ENCODE measurements at places on chromosomes 6 and 20.
A peak's percentile ranks its signal among the peaks of the same experiment; 100 is the strongest.

DNA sequence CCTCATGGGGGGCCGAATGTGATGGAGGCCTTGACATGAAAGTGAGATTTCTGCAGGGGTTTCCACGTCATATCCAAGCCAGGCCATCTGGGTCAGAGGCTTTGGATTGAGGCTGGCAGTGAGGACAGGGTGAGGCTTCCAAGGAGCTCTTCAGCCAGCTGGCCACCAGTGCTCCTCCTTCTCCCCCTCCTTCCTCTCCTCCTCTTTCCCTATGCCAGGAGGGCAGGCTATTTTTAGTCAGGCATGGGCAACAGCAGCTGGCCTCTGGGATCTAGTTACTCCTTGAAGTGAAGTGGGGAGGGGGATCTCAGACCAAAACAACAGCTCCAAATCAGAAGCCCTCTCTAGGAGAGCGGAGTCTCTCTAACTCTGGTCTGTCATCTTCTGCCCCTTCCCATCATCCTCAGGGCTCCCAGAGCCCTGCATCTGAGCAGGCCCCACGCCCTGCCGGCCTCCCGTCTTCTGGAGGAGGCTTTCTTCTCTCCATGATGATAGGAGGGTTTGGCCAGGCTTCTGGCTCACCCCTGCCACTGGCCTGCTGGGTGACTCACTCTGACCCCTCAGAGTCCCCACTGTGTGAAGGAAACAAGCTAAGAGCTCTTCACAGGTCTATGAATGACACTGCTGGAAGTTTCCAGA lies 612 bp downstream of the TNNC2 start:
- no peak for DNase-seq

DNA sequence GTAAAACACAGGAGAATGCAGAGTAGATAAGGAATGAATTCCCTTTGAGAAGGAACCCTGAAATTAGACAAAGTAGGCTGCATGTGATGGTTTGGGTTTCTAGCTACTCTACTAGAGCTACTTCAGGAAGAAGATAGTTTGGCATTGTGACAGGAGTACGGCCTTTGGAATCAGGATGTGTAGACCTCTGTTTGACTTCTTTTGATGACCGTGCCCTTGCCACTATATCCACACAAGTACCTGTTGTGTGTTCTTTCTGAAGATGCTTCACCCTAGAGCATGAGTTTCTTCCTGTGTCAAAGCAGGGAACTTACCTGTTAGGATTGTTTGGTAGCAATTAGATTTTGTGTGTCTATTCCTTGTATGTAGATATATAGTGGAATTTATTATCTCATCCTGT lies 41.7 kb downstream of the CD2AP start:
- DNase-seq: no peak

- no peak for DNase-seq
Observed at GRCh38 chr6:119974430-119975159, 625.0 kb upstream of the MAN1A1 start.

DNA sequence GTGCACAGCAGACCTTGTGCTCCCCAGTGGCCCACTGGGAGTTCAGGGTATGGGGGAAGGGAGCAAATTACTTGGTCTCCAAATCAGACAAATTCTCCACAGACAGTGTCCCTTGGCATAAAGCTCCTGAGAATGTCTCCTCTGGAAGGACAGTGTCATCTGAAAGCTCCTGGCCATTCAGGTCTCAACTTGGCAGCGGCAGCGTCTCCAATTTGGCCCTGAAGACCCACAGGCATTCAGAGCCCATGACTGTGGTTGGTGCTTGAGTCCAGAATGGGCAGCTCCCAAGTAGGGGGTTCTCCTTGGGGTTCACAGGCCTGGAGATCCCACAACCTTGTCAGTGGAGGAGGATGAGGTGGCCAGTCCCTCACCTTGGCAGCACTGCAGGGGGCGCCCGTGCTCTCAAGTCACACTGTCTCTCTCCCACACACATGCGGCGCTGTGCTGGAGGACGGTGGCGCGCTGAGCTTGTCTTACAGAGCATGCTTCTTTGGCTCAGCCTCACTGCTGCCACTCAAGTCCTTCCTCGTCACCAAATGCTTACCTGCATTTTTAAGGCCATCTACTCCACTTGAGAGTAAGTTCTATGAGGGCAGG lies 20.7 kb downstream of the DYNLRB1 start:
- DNase-seq: peak; percentile 67

- no peak for DNase-seq
Observed at GRCh38 chr6:33373960-33374910, 17.4 kb upstream of the KIFC1 start.

- DNase-seq: no peak
Observed at GRCh38 chr6:12594530-12594893, 122.1 kb upstream of the PHACTR1 start.

DNA sequence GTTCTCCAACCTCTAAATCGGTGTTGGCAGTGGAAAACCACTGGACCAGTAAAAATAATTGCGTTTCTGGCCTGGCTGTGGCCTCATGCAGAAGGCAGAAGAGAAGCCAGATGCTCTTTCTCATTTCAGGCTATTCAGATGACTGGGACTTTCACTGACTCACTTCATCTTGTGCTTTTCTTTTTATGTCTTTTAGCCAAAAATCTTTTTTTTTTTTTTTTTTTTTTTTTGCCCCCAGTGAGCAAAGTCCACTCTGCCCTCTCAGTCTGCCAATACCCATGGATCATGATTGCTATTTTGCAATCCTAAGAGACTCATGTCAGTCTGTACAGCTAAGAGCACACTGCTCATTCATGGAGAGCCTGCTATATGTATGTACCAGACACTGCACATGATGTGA lies 962.5 kb downstream of the KIF16B start:
- DNase-seq: no peak

DNA sequence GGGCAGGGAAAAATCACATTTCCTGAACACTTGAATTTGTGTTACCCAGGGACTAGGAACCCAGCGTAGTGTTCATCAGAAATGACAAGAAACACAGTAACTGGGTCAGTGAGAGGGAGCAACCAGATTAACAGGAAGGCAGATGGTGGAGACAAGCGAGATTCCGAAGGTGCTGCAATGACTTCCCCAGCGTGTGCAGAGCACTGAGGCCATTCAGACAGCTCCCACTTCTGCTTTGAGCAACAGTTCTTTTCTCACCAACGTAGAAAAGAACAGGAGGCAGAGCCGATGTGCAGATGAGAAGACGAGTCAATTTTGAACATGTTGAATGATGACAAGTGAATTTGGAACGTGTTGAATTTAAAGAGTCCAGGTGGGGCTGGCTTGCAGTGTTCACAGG lies 63.1 kb upstream of the IFNGR1 start:
- no peak for DNase-seq

- DNase-seq: no peak
Observed at GRCh38 chr20:44435630-44436335, 39.9 kb upstream of the TTPAL start.

DNA sequence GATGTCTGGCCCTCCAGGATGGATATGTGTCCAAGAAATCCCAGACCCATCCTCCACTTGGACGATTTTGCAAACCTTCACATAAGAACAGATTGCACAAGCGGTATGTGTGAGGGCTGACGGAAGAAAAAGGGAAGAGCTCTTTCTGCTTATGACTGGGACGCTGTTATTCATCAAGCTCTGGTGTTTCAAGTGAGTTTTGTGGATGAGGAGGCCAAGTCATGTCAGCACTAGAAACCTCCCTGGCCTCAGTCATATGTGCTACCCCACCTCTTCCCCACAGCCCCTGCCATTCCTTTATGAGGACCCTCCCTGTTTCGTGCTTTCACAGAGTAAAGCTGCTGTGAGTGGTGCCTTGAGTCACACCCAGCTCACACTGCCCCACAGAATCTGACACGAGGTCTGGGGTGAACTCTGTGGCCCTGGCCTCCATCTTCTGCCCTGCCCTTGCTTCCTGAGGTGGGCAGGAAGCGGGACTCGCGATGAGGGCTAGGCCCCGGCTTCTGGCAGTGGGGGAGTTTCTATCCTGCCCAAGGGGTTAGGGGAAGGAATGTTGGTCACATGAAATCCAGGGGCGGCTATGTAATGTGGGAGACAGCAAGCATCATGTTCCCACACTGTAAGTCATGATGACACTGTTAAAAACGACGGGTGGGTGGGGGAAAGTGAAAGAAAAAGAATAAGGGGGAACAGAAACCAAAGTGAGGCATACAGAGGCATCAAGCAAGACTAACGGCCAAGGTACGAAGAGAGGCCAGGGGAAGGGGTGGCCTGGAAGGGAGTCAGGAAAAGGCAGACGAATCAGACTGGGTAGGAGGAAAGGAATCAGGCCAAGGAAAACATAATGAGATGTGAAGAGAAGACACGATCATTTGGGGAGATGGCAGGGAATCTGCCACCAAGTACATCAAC lies 78.1 kb downstream of the PRDM1 start:
- DNase-seq: peak; percentile 73

DNA sequence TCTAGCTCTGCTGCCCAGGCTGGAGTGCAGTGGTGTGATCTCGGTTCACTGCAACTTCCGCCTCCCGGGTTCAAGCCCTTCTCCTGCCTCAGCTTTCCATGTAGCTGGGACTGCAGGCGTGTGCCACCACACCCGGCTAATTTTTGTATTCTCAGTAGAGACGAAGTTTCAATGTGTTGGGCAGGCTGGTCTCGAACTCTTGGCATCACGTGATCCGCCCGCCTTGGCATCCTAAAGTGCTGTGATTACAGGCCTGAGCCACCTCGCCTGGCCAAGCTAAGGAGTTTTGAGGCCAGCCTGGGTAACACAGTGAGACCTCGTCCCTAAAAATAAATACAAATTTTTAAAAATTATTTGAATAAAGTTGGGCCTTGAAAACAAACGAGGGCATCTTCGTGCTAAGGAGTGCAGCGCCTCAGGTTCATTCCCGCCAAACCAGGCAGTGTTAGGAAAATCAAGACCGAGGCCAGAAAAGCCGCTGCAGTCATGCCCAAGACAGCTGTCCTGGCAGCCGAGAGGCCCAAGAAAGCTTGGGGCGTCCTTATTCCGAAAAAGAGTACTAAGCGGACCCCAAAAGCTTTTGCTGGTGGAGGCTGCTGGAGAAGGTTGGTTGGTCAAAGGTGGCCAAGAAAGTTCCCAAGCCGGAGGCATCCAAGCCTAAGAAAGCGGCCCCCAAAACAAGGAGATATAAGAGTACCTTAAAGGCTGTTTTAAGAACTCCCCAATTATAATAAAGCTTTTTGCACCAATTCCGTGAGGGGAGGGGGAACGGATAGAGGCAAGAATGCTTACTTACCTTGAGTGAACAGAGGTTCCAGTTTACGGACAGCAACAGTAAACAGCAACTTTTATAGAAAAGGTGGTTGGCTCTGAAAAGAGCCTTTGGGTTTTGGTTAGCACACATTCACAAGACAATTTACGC lies 109.0 kb downstream of the HFE start:
- DNase-seq: peak; percentile 70

GRCh38 chr6:149063468-149063867 lies 254.0 kb upstream of the TAB2 start:
- no peak for DNase-seq

DNA sequence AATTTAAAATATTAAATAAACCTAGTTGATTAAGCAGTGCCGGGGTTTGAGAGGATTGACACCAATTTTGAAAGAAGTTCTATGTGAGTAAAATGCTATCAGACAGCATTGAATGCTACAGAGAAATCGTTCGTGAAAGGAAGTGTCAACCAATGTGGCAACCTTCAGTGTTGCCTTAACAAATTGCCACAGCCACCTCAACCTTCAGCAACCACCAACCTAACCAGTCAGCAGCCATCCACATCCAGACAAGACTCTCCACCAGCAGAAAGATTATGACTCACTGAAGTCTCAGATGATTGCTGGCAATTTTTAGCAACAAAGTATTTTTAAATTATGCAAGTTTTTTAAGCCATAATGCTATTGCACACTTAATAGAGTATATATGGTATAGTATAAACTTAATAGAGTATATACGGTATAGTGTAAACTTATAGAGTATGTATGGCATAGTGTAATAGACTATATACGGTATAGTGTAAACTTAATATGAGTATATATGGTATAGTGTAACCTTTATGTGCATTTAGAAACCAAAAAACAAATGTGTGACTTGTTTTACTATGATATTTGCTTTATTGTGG lies 65.3 kb upstream of the ID4 start:
- no peak for DNase-seq

- DNase-seq: no peak
Observed at GRCh38 chr20:53222416-53222815, 250.3 kb downstream of the TSHZ2 start.

DNA sequence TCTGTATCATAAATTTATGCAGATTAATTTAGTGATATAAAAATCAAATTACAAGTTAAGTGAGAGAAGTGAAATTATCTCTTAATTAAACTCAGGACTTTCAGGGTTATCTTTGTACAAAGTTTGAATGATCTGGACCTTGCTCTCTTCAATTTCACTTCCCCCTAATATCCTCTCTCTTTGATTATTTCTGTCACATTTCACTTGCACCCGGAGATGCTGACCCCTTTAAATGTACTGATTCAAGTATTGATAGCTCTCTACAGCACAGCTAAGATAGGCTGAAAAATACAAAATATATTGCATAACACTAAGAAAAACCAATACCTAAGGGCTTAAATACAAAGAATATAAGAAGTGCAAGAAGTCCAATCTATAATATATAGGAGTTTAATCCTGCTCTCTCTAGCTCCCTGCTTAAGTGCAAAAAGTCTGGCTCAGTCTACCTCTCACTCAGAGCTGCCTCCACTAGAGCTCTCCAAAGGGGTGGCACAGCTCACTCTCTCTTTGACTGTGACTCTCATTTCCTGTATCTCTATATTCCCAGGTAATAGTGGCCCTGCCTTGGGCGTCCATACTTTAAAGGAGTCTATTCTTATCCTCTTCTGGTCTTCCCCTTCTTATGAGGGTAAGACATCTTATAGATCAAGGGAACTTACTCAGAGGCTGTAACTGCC lies 588.4 kb downstream of the RFPL4B start:
- DNase-seq: no peak

DNA sequence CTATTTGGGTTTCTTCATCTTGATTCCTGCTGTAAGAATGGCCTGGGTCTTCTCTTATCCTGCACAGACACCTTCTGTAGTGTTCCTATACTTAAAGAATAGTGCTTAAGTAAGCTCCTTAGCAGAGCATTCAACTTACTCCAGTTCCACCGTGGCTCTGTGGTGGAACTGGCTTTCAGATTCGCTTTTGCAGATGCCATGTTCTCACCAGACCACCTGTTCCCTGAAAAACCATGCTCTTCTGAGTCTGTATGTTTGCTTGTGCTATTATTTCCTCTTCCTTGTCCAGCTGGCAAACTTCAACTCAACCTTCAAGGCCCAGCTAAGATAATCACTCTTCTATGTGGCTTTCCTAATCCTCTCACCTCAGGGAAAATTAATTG lies 4.9 kb downstream of the ELMO2 start:
- peak; percentile 9 for DNase-seq

DNA sequence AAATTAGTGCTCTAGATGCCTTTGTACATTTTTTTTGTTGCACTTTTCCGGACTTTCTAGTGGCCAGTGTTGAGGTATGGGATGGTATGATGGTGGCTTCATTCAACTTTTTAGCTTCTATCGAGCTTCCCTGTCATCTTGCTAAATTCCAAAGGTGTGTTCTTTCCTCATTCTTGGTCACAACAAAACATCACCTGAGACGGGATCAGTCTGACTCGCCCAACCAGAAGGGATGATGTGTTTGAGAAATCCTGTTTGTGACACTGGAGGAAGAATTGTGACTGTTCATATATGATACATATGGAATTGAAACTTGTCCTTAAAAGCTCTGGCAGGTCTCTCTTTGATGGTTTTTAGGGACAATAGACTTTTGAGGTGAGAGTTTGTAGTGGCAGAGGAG lies 33.8 kb downstream of the KCNS1 start:
- no peak for DNase-seq

Data from activated CD4-positive, alpha-beta T cell treated with anti-CD3 and anti-CD28 coated beads, Interleukin-2, amount 50 U/mL, for 48 hours (primary cell).